ENCODE measurements at places on chromosomes 6 and 20. TPM values are rescaled to one million over a fixed set of nuclear protein-coding genes. Genes with fewer than 3 reads are reported as not detected.

The HLA-DRA gene
- total RNA-seq = 0.12 TPM

GRCh38 chr20:48231253-48231930 lies 446.1 kb upstream of the SULF2 start:
- no peak for DNase-seq

DNA sequence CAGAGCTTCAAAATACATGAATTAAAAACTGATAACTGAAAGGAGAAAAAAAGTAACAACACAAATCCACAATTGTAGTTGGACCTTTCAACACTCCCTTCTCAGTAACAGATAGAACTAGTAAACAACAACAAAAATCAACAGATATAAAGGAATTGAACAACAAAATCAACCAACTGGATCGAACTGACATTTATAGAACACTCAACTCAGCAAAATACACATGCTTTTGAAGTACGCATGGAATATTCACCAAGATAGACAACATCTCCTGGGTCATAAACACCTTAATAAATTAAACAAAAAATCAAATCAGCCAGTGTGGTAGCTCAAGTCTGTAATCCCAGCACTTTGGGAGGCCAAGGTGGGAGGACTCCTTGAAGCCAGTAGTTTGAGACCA lies 63.3 kb downstream of the ILRUN start:
- DNase-seq = no peak

The ABCF1 gene
- 34.4 TPM for total RNA-seq

GRCh38 chr20:60091861-60092260 lies 133.6 kb downstream of the CDH26 start:
- DNase-seq = no peak

GRCh38 chr6:28425944-28426541 lies 17.2 kb downstream of the ZSCAN23 start:
- no peak for DNase-seq

The MROH8 gene
- 0.05 TPM for total RNA-seq

The MLN gene
- total RNA-seq = not detected

GRCh38 chr6:2558098-2558680 lies 192.5 kb downstream of the MYLK4 start:
- no peak for DNase-seq

DNA sequence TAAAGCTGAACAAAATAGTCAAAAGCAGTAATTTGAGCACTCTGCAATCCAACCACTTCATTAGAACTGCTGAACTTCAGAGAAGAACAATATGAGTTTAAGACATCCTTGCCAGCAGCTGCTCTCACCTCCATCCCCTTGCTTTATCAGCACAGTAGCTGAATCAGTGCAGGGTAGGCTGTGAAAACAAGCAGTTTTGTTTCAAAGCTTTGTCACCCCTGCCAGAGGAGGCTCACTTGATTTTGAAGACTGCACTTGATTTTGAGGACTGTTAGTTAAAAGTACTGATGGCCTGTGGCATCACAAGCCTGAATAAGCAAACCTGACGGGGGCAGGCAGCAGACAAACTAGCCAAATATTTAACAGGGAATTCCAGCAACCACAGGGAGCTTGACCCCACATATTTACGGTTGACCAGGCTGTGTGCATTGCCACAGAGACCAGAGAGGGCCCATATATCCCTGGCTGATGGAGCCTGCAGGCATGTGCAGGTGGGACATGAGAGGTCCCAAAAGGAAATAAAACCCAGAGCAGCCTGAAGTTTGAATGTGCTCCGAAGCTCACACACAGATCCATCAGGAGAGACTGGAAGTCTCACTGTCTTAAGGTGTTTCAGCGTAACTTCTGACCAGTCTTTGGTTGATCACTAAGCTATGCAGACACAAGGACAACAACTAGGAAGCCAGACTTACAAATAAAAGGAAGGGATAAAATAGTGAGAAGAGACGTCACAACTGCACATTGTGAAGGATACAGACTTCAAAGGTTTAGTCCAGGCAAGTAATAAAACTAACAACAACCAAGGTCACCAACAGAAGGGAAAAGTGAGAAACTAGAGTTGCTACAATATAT lies 97.4 kb downstream of the PDSS2 start:
- no peak for DNase-seq

GRCh38 chr6:15653581-15653980 lies 9.2 kb downstream of the DTNBP1 start:
- DNase-seq = no peak

The TAP1 gene
- total RNA-seq = 49.3 TPM

DNA sequence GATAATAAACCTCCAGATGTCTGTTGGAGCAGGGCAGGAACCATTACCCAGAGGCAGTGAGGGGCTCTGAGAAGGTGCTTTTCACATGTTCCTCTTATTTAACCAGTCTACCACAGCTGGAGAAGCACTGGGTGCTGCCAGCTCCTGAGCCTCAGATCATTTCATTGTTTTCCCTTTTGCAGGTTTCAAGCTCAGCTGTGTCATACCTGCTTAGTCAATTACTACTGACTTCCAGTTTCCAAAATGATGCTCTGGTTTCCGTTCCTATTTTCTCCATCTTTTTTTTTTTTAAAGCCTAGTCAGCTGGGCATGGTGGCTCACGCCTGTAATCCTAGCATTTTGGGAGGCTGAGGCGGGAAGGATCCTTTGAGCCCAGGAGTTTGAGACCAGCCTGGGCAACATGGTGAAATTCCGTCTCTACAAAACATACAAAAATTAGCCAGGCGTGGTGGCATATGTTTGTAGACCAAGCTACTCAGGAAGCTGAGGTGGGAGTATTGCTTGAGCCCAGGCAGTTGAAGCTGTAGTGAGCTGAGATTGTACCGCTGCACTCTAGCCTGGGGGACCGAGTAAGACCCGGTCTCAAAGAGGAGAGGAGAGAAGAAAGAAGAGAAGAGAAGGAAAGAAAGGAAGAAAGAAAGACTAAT lies 6.7 kb downstream of the FLOT1 start:
- no peak for DNase-seq

The EPHA7 gene
- total RNA-seq = 0.06 TPM

GRCh38 chr20:57947421-57948179 lies 237.8 kb upstream of the PMEPA1 start:
- no peak for DNase-seq

DNA sequence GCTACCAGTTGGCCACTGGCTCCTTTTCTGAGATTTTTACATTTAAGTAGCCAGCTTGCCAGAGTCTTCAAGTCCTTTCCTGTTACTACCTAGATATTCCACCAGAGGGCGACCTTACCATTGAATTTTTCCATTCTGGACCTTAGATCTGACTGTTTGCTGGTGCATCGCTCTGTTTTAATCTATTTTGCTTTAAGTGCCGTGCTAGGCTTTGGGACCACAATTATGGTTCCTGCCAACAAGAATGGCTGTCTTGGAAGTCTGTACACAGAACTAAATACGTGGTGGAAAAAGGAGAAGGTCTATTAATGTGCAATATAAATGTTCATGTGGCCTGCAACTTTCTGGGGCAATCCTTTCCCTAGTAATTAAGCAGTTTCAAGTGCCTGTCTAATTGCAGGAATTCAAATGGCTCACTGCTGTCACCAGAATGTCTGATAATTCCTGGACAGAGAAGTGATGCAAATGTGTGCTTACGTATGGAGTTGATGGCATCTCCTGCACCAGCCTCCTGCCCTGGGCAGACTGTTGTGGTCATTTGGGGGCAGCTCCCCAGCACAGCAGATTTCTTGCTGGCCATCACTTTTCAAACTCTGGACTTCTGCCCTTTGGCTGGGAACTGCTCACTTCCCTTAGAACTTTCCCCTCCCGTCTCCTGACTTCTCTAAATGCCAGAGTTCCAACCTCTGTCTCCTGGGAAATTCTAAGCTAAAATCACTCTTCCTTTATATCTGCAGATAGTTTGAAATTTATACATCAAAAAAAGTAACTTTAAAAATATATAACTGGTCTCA lies 5.6 kb upstream of the HLA-DOA start:
- peak; percentile 49 for DNase-seq

DNA sequence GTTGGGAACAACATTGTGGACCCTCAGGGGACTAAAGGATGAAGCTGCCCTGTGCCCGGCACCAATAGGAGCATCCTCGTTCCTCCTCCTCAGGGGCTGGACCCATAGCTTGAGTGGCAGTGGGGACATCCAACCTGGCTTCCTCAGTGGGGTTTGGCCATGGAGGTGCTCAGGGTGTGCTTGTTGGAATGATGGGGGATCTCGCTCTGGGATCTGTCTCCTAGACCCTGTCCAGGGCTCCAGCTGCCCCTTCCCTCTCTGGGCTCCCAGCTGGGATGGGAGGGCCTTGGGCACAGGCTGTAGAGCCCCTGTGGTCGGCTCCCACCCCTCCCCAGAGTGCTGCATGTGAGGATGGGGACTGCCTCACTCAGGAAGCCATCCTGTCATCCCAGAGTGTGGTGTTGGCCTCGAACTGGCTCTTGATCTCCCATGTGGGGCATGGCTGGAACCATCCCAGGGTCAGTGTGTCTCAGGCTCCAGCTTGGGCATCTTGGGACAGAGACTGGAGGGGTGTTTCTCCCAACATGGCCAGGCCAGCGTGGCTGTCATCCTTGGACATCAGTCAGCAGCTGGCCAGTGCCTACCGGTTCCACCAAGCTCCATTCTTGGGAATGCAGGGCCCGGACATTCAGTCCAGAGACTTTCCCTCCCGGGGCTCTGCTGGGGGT lies 9.5 kb upstream of the MYT1 start:
- DNase-seq = no peak

DNA sequence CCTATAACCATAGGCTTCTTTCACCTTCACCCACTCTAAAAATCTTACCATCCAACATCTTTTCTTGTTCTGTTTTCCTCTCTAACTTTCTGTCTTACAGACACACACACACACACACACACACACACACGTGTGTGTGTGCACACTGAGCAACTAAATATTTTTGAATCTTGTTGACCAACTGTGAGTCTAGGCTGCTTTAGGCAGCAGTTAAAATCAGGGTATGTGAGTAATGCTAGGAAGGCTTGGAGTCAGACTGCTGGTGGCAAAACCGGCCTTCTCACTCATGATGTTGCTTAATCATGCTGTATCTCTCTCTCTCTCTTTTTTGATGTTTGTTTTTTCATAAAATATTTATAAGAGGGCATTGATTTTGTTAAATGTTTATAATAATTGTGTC lies 103.1 kb upstream of the TBX18 start:
- no peak for DNase-seq

The ERVFRD-1 gene
- not detected for total RNA-seq

GRCh38 chr6:90537027-90537426 lies 49.8 kb downstream of the MAP3K7 start:
- DNase-seq = no peak

- peak; percentile 35 for DNase-seq
Measured at GRCh38 chr20:50366270-50367103, 143.7 kb upstream of the PTPN1 start.

The BEND6 gene
- total RNA-seq = 2.7 TPM

DNA sequence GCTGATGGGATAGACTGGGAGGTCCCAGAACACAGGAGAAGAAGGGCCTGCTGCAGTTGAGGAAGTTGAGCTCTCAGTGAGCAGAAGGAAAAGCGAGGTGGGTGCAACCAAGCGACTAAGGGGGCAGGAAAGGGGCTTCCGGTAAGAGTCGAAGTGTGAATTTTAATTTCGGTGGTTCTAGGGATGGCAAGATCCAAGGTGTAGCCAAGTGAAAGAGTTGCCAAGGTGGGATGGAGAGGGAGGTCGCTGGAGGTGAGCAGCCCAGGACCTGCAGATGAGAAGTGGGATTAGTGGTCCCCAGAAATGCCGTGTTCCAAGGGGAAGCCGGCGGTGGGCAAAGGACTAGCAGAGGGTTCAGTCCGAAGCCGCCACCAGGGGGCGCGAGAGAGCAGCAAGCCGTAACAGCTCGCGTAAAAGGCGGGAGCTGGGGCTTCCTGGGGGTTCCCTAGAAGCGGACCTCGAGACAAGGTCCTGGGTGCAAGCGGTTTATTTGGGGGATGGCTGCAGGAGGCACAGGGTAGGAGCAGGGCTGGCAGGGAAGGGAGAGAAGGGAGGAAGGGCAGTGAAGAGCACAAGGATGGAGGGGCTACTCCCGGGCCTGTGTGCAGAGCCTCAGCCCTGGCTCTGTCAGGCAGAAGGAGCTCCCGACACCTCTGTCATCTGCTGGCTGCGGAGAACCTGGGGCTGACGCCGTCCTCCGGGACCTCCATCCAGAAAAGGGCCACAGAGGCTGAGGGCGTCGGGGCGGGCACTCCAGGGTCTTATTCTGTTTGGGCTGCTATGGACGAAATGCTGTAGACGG lies 103.6 kb downstream of the PAX1 start:
- DNase-seq = no peak

The CABLES2 gene
- total RNA-seq = 2.1 TPM

The CALHM4 gene
- not detected for total RNA-seq

The TTBK1 gene
- total RNA-seq = not detected

The LYRM4 gene
- total RNA-seq = 39.5 TPM

All from NCI-H460 (cell line).